WTC11 (cell line): ENCODE measurements at places on chromosomes 11 and 22. TPM values are rescaled to one million over a fixed set of nuclear protein-coding genes. Genes with fewer than 3 reads are reported as not detected.

The XKR3 gene
- not detected in 3 replicates for total RNA-seq

The CRYBA4 gene
- 0.53 to 1.1 TPM (median 0.81 TPM) in 3 replicates for total RNA-seq

DNA sequence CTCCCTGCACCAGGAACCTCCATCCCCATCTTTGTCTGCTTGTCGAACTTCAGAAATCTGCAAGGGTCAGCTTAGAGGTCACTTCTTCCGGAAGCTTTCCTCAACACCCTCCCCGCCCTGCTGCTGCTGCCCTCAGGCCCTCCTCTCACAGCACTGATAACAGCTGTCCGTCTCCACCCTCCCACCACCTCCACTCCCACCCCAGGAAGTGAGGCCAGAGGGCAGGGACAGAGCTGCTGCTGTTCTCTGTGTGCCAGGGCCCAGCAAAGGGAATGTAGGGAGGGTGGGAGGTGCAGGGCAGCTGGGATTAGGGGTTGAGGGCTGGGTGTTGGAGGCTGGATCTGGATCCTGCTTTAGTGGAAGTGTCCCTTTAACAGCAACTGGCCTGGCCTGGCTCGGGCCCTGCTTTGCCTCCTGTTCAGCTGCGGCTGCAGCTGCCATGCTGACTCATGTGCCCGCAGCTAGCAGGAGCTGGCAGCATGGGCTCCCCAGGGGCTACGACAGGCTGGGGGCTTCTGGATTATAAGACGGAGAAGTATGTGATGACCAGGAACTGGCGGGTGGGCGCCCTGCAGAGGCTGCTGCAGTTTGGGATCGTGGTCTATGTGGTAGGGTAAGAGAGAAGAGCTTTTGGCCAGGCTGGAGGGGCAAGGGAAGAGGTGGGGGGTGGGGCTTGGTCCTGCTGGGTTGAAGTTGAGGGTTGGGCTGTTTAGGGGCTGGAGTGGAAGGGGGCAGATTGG is at the start of gene P2RX6:
Gene P2RX6, plus strand, starts transcription at position 440 of the 740 bp plus-strand sequence. Its CDS starts 10 bp downstream, at position 450.
- H3K27me3 ChIP-seq, result peaks cover 23% of the 10 kb centered on the region
- DNase-seq, result no peak
- H3K36me3 ChIP-seq, result no peaks in the 10 kb centered on the region
- H3K4me3 ChIP-seq, result peak within 1 kb of the TSS; percentile 85
- peak within 1 kb of the TSS; percentile 89; the same call in 1 of the 2 replicates for H3K27ac ChIP-seq

GRCh38 chr11:73749118-73749517 is 11.8 kb downstream of the RAB6A start:
- H3K27ac ChIP-seq, result peak overlapping the region; percentile 4; the same call in 1 of the 2 replicates
- H3K36me3 ChIP-seq, result no peaks in the 10 kb centered on the region
- no peaks in the 10 kb centered on the region for H3K27me3 ChIP-seq
- H3K4me1 ChIP-seq, result peaks cover 10% of the 10 kb centered on the region
- DNase-seq, result no peak
- no peak overlapping the region for H3K4me3 ChIP-seq

DNA sequence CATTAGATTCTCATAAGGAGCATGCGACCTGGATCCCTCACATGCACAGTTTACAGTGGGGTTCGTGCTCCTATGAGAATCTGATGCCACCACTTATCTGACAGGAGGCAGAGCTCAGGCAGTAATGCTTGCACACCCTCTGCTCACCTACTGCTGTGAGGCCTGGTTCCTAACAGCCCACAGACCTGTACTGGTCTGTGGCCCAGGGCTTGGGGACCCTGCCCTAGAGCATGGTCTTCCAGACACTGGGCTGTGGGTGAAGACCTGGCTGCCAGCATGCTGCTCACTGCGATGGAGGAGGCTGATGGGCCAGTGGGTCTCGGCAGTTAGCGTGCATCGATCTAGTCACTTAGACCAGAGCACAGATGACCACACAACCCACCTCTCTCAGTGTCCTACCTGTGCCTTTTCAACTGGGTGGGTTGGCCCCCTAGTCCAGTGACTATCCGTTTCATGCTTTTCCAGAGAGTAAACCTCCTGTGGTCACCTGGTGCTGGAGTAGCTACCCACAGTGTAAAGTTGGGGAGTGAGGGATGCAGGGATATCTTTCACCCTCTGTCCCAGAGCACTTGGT is 21.1 kb downstream of the MED15 start:
- DNase-seq, result no peak
- H3K4me3 ChIP-seq, result no peak overlapping the region
- peaks cover 21% of the 10 kb centered on the region for H3K36me3 ChIP-seq
- peaks cover 44% of the 10 kb centered on the region for H3K4me1 ChIP-seq

DNA sequence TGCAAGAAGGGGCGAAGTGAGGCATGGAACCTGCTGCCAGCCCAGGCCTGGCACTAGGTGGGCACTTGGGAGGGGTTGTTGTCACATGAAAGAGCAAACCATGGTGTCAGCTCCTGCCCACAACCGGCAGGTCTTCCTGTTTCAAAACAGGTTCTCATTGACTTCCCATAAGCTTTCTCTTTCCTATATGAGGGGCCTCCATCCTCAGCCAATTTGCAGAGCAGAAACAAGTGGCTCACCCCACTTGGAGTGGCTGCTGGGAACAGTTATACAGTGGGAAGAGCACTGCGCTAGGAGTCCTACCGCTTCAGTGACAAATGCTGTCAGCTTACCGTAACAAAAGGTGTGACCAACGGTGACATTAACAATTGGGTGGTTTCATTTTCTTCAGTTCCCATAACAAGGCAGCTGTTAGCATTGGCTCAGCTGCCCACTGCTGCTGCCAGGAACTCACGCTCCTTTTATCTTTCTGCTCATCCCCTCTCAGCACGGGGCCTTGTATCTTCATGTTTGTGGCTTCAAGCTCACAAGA is 10.2 kb upstream of the SSTR3 start:
- H3K27me3 ChIP-seq, result peaks cover 17% of the 10 kb centered on the region
- H3K4me1 ChIP-seq, result peaks cover 5% of the 10 kb centered on the region
- no peak overlapping the region for H3K4me3 ChIP-seq
- H3K36me3 ChIP-seq, result no peaks in the 10 kb centered on the region
- no peak overlapping the region for H3K27ac ChIP-seq

- no peaks in the 10 kb centered on the region for H3K27me3 ChIP-seq
- H3K36me3 ChIP-seq, result no peaks in the 10 kb centered on the region
- DNase-seq, result no peak
- H3K4me3 ChIP-seq, result no peak overlapping the region
- no peak overlapping the region for H3K27ac ChIP-seq
These were observed 267.0 kb upstream of the NCAM1 start for GRCh38 chr11:112694245-112694644.
